SK-N-MC (cell line): ENCODE measurements at places on chromosomes 2 and 18.

DNA sequence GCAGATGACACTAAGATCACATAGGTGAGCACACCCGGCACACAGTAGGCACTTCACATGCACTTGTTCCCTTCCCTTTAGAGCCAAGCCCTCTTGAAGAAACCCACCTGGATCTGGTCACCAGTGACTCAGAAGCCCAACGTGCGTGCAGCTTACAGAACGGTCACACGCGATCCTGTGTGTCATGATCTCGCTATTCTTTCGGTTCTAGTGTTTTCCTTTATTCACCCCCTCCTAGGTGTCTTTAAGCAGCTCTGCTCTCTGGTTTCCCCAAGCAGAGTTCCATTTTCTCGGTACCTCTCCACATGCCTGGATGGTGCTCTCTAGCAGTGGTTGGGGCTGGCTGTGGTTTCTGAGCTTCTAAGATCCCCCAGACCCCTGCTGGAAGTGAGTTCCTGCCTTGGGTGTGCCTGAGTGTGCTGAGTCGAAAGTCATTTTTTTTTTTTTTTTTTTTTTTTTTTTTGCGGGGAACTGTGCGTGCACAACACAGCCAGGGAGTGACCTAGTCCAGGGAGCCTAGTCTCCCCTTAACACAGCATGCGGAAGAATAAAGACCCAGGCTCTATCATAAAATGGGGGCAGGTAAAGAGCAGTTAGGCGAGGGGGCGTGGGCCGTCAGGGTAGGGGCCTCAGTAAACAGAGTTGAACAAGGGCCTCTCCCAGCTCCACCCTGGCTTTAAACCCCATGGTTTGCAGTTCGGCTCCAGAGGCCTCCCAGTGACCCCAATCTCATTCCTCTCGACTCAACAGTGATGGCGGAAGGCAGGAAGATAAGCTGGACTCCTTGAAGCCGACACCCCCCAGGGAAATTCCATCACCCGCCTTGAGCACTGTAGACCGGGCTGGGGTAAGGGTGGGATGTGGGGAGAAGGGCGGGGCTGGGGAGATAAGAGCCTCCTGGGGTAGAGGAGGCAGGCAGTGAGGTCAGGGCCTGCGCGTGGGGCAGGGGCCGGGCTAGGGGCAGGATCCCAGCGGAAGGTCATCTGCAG lies 29.8 kb upstream of the DNMT3A start:
- no peak for DNase-seq

- no peak for DNase-seq
Measured at GRCh38 chr2:38345323-38346038, 31.6 kb downstream of the ATL2 start.

DNA sequence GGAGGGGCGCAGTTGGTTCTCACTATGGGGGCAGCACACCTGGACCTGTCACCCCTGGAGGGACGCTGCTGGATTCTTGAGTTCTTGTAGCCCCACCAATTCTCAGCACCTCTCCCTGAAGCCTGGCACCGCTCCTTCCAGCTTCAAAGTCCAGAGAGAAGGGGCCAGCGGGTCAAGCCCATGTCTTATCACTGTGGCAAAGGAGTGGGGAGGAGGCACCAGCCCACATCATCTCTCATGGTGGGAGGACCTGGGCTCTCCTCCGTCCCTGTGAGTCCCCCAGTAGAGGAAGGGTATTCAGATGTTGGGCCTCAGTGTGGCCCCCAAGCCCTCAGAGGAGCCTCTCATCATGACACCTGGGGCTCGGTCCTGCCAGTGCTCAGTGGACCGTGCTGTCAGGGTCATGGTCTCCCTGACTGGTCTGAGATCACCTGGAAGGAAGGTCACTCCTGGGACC lies 67.4 kb downstream of the HS1BP3 start:
- no peak for DNase-seq

GRCh38 chr18:55999641-56000040 lies 411.6 kb upstream of the TCF4 start:
- DNase-seq: no peak

GRCh38 chr2:162928356-162928755 lies 89.8 kb upstream of the KCNH7 start:
- DNase-seq: no peak

DNA sequence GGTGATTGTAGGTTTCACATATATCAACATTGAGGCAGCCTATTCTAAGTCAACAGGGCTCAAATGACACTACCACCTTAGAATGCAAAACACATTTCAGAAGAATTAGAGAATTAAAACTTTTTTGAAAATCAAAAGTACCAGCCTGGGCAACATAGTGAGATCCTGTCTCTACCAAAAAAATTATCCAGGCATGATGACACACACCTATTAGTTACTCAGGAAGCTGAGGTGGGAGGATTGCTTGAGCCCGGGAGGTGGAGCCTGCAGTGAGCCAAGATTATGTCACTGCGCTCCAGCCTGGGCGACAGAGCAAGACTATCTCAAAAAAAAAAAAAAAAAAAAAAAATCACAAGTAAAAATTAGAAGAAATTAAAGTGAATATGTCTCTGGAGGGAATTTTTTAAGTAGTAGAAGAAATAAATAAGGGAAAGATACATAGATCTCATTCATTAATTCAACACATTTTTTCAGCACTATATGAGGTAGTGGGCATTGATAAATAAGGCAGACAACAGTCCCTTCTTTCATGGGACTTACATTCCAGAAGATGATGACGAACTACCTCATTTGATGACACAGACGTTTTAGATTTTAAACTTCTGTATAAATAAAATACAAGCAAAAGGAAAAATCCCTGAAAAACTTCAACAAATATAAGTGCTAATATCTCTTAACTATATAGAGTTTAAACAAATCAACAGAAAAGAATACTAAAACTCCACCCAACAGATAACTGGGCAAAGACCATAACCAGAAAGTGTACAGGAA lies 42.3 kb downstream of the STPG4 start:
- no peak for DNase-seq

- DNase-seq: no peak
Measured at GRCh38 chr2:110904116-110904778, 171.9 kb downstream of the ACOXL start.

GRCh38 chr2:207157731-207158130 lies 8.0 kb downstream of the KLF7 start:
- no peak for DNase-seq

DNA sequence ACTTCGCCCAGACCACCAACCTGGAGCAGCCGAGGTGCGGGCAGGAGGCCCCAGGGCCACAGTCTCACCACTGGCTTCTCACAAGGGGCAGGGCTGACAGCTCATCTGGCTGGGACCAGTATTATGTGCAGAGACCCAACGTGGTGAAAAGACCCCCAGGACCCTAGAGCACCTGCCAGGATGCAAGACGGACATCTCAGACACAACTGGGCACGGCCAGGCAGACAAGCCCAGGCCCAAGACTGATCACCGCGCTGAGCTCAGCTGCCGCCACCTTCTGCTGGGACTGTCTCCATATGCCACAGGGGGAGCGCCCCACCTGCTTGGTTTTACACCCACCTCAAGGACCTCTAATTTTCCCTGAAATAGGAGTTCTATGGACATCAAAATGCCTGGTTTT lies 23.2 kb downstream of the HDAC4 start:
- DNase-seq: no peak

DNA sequence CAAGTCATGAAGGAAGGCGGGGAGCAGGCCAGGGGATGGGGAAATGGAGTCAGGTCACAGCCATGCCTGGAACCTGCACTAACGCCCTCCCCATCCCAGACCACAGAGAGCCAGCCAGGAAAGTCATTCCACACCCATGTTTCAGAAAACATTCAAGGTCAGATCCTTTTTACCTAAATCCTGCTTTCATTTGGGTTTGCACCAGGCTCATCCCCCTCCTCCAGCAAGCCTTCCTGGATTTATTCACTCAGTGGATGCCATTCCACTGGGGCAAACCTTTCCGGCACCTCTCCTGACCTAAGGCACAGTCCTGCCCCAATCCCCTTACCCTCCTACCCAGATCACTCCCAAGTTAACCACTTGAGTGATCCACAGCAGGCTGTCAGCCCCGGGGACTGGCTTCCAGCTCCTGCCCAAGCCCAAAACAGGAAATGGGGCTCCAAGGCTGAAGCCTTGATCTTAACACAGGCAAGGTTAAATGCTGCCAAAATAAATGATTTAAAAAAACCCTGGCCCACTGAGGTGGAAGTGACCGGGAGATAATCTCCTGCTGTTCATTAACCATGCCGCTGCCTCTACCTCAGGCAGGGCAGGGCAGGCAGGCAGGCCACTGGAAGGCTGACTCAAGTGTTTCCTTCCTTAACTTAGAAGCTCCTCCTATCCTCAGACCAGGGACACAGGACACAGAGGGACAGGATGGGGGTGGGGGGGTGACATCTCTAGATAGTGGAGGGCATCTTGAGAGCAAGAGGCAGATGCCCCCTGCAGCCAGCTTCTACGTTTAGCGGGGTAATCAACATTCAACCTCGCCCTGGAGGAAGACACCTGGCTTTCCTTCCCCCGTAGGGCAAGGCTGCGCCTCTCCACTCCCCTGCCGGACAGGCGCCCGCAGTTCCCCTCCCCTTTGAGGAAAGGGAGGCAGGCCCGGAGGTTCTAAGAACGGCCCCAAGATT lies 1.4 kb downstream of the RAB11FIP5 start:
- DNase-seq: no peak

GRCh38 chr2:68388772-68389171 lies 23.7 kb downstream of the PLEK start:
- no peak for DNase-seq

DNA sequence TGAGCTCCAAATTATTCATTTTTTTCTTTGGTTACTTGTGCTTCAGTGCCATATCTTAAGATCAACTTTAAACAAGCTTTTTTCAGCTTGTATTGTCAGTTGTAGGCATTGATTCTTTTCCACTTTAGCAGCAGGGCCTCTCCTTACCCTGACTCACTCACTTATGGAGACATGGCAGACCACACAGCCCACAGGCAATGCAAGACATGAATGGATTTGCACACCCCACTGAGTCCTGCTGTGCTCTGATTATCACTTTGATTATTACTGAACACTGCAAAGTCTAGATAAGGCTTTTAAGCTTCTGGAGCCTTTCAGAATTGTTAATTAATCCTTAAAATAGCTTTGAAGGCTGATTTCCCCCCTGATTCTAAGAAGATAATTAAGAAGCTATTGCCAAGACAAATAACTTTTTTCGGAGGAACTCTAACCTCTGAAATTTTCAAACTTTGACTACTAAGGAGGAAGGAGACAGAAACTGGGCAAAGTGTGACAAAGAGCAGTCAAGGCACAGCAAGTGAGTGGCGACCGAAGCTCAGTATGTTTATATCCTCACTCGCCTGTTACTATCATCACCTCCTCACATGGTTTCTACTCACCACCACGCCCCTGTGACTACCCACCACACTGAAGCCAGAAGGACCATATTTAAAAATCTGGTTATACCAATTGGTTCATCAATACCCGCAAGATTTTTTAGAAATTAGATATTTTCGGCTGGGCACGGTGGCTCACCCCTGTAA lies 43.3 kb downstream of the CACNB4 start:
- peak; percentile 26 for DNase-seq

DNA sequence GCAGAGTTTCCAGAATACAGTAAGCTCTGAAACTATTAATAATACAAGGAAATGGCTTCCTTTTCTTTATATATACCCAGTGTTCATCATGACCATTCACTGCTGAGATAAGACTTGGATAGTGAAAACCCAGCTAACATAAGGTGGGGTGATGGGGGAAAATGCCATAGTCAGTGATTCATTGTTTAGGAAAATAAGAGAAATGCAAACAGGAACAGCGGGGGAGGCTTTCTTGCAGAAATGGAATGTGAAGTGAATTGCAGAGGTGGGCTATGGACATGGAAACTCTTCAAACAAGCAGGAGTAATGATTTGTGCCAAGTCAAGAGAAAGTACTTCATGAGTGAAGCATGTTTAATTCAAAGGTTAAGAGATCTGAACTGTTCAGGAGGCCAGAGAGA lies 519.4 kb downstream of the TDRD15 start:
- no peak for DNase-seq

- no peak for DNase-seq
Measured at GRCh38 chr2:20348542-20348941, 2.1 kb downstream of the PUM2 start.

DNA sequence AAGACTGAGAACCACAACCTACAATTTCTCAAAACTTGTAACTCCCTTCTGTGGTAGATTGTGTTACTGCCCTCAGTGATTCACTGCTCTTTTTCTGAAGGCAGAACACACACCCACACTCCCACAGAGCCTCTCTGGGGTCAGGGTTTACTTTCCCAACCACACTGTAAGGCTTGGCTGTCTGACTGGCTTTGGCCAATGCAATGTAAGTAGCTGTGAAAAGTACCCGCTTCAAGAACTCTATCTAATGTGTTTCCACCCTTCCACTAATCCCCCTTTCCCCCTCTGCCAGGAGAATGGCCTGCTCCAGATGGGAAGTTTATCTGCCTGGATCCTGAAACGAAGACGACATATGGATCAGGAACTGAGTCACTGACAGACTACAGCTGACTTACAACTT lies 222.7 kb downstream of the CDH2 start:
- no peak for DNase-seq

DNA sequence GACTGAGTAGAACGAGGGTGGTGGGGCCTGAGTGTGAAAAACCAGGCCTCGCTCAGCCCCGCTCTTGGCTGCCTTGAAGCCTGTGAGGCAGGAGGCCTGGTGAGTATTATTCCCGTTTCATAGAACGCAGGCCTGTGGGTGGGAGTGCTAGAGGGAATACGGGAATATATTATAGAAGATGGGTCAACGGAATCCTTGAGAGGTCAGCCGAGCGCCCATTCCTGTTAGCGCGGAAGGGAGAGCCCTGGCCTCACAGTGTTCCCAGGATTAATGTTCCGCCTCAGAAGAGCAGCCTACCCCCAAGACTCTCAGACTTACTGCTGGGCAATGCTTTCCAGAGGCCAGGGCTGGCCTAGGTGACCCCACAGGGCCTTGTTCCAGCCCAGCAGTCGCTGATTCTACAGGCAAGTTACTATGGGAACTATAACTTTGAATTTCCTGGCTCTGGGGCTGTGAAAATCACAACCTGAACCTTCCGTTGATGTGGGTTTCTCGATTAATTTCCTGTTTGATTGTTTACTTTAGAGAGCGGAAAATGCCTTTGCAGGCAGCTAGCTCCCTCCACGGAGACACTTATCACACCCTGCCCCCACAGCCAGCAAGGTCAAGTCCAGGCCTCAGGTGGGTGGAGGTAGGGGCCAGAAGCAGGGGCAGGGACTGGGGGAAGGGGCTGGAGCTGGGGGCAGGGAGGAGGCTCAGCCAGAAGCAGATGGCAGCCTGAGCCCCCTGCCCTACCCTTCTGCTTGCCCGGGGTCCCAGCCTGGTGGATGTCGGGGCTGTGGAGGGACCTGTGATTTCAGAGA lies 108.3 kb downstream of the SMAD7 start:
- no peak for DNase-seq

GRCh38 chr2:106336737-106337136 lies 131.5 kb downstream of the RGPD3 start:
- DNase-seq: no peak

- no peak for DNase-seq
Measured at GRCh38 chr2:49255409-49255971, 101.2 kb upstream of the FSHR start.

GRCh38 chr18:2906704-2907549 lies 60.1 kb downstream of the EMILIN2 start:
- DNase-seq: no peak

- no peak for DNase-seq
Measured at GRCh38 chr18:61817086-61817485, 75.7 kb downstream of the RNF152 start.
